Hematopoietic multipotent progenitor cell treated with erythropoietin and hydrocortisone succinate and interleukin-3 and kit ligand, for 8 days (in vitro differentiated cells): ENCODE measurements at places on chromosomes 12 and 14.

GRCh38 chr14:22427771-22428231 lies 161.2 kb downstream of the DAD1 start:
- DNase-seq = peak; percentile 55

DNA sequence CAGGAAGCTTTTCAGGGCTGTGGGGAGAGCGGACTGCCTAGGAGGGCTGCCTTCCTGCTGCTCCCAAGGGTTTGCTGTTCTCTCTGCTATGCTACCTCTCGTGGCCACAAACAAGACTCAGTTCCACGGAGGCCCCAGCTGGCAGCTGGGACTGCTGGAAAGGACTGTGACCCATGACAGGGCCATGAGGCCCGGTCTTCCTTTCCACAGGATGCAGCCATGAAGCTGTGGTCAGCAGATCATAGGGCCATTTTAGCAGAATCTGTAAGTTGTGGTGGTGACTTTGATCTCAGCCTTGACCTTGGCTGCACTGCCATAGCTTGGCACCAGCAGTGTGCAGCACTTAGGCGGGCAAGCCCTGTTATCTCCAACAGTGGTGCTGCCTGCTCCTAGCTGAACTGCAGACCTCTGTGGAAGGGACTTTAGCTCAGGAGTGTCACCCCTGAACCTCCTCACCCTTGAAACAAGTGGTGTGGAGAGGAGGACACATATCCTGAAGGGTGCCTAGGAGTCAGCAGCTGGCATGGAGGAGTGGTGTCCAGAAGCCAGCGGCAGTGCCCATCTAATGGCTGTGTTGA lies 12.3 kb downstream of the KRT80 start:
- no peak for DNase-seq

GRCh38 chr12:97559267-97559666 lies 96.7 kb downstream of the RMST start:
- DNase-seq = no peak

DNA sequence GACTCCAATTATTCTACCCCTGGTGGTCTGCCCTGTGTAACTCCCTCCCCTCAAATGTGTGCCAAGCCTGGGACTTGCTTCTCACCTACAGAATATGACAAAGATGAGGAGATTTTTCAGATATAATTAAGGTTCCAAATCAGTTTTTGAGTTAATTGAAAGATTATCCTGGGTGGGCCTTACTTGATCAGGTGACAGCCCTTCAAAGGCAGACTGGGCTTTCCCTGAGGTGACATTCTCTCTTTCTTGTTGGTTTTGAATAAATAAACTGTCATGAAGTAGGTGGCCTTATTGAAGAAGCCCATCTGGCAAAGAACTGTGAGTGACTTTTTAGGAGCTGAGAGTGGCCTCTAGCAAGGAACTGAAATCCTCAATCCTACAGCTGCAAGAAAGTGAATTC lies 106.0 kb downstream of the BRMS1L start:
- DNase-seq = no peak

DNA sequence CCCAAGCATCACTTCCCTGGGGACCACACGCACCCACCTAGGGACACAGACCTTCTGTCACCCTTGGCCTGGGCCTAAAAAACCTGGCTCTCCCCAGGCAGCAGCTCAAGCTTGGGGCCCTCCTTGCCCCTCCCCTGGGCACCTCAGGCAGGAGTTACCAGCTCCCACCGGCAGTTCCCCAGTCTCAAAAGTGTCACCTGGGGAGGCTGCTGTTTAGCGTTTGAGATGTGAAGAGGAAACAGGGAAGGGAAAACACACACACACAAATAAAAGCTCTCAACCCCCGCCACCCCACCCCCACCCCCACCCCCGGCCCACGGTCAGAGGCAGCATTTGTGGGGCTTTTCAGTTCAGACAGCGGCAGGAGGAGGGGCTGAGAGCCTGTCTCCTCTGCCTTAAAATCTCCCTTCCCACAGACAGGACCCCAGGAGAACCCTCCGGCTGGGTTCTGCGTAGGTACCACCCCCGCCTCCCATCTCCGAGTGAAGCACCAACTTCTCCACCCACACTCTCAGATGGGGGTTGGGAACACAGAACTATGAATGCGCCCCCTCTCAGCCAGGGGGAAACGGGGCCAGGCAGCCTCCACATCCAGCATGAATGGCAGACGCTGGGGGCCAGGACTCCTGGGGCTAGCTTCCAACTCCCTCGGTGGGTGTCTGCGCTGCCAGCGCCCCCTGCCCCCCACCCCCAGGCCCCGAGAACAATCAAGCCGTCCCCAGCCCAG lies 3.0 kb downstream of the NCOR2 start:
- DNase-seq = no peak

- DNase-seq = peak; percentile 86
Measured at GRCh38 chr12:47277972-47278448, 198.3 kb upstream of the AMIGO2 start.

DNA sequence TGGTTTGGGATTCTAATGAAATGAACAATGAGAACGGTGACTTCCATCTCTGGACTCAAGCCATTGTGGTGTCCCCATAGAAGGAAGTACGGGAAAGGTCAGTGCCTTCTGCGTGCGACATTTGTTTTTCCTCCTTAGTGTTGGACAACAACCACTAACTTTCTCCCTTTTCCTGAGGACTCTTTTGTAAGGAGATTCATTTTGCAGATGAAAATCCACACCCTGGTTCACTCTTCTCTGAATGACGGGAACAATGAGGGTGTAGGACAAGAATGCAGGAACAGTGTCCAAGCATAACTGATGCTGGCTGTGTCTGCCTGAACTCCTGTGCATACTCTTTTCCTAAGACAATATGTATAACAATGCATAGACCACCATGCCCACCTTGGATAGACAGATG lies 176.4 kb downstream of the STXBP6 start:
- no peak for DNase-seq

DNA sequence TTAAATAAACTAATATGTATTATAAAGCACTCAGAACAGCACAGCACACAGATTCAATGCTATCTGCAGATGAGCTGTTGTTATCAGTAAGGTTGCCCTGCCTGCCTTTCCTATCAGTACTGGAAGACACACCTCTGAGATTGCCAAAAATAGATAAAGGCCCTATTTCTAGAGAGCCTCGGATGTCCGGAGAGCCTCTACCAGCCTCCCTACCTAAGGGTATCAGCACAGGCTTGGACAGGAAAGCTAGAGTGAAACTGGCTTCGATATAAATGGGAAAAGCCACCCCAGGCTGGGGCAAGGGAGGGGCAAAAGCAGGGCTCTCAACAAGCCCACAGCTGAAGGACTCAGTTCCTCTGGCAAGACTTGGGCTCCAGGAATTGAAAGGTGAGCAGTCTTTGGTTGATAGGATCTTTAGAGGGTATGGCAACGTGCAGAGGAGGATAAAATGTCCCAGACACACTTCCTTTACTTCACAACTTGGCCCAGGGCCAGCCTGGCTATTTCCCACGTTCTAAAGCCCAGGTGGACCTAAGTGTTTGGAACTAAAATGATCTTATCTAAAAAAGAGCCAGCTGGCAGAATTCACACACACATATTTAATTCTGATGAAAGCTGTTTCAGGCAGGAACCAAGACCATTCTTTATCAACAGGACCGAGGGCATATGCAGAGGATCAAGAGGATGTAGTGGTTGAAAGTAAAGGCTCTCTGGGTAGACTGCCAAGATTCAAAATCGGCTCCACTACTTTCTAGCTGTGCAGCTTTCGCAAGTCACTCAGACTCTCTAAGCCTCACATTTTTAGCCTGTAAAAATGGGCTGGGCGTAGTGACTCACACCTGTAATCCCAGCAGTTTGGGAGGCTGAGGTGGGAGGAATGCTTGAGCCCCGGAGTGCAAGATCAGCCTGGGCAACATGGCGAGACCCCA lies 37.8 kb upstream of the ITPR2 start:
- peak; percentile 60 for DNase-seq

DNA sequence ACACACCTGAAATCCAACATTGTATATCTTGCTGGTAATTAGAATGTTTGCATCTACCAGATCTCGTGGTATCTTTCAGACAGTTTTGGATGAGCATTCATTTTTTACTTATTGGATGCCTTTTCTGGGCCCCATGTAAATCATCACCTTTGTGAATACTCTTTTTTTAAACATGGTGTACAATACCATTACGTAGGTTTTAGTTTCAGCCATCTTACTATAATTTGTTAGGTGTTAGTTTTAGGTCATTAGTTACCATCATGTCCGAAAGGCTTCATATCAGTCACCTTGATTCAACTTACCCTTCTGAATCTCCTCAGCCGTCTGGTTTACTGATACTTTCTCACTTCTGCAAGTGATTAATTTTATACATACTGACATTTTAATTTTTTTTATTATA lies 5.3 kb downstream of the EIF2S1 start:
- DNase-seq = no peak

- DNase-seq = no peak
Measured at GRCh38 chr12:128662101-128662500, 161.7 kb downstream of the SLC15A4 start.

DNA sequence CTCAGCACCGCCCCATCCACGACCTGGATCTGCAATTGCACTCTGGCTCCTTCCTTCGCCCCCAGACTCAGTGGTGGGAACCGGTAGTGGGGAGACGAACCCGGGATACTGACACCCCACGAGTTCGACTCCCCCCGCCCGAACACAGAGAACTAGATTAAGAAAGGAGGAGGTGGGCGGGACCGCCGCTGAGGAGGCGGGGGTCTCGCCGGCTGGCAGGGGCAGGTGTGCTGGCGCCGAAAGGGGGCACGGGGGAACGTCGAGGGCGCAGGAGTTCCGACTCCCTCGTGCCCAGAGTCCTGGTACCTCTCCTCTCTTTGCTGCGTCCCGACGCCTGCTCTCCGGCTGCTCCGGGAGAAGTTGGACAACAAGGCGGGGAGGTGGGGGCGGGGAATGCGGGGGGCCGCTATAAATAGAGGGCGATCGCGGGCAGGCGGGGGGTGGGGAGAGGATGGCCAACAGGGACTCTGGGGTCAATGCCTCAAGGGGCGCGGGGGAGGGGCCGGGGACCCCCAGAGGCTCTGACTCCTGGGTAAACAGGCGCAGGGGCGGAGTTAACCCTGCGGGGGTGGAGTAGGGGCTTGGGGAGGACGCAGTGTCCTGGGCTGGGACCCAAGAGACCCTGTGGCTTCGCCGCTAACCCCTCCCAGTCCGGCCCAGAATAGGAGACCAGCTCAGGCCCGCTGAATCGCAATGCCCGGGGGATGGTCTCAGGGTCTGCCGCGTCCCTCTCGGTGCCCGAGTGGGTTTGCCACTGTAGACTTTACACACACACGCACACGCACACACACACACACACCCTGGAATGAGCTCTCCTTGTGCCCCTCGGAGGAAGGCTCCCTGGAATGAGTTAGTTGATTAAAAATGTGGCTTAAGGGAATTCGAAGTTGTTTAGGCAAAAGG lies 761 bp upstream of the NDRG2 start:
- DNase-seq = no peak

DNA sequence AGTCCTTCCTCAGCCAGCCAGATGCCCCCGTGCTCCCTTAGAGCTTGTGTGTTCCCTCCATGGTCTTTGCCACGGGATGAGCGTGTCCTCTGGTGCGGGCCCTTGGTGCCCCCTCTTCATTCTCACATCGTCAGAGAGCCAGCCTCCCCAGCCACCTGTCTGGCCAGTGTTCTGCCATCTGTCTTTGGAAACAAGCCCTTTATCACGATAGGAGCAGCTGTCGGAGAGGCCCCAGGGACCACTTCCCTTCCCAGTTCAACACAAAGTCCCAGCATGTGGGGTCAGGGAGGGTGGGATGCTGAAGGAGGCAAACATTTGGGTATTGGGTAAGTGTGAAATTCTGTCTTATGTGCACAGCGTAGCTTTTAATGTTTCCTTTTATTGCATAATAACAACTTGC lies 44.5 kb downstream of the DYNC1H1 start:
- no peak for DNase-seq

DNA sequence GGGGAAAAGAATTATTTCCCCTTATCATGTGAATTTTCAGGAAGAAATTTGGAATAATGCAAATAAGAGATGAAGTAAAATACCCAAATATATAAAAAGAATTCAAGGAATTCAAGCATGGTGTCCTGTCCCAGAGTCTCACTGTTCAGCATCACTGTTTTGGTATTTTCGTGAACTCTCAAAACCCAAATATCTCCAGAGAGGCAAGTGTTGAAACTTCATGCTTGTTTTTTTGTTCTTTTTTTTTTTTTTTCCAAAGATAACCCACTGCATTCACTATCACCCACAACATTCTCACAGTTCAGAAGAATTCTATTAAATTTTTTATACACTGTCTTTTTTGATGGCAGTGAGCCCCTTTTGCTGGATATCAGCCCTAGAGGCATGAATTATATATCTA lies 354.9 kb downstream of the DIO2 start:
- DNase-seq = no peak
